NCI-H1417 treated with DMSO at 0.1 percent for 48 hours (cell line): ENCODE measurements at places on chromosomes 3 and 15.

- DNase-seq, result no peak
These were observed 37.3 kb downstream of the MB21D2 start for GRCh38 chr3:192880313-192880712.

GRCh38 chr15:80989081-80989517, 520 bp downstream of the MESD start:
- no peak for DNase-seq

DNA sequence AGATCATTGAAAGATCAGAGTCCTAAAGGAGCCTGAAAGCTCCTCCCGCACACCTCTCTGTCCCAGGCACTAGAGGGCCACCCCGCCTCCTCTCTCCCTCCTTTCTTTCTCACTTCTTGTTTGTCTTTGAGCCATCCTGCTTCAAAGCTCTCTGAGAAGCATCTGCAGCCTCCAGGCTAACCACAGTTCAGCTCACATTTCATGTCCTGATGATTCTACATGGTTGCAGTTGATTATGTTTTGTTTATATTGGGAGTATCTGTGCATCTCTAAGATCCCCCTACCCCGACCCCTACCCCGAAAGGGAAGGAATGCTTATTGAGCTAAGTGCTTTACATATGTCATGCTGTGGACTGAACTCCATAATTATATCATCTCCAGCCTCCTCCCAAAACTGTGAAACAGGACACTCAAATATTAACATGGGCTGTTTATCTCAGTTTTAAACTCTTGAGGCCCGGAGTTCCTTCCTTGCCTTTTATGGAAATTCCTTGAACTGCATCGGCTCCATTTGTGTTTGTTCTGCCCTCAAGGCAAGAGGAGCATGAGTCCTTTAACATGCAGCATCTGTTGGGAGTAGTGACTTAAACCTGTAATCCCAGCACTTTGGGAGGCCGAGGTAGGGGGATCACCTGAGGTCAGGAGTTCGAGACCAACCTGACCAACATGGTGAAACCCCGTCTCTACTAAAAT, 30.9 kb downstream of the MGLL start:
- no peak for DNase-seq

GRCh38 chr3:72077473-72078259, 292.7 kb upstream of the PROK2 start:
- no peak for DNase-seq

GRCh38 chr3:180870008-180870699, 42.3 kb upstream of the FXR1 start:
- no peak for DNase-seq

DNA sequence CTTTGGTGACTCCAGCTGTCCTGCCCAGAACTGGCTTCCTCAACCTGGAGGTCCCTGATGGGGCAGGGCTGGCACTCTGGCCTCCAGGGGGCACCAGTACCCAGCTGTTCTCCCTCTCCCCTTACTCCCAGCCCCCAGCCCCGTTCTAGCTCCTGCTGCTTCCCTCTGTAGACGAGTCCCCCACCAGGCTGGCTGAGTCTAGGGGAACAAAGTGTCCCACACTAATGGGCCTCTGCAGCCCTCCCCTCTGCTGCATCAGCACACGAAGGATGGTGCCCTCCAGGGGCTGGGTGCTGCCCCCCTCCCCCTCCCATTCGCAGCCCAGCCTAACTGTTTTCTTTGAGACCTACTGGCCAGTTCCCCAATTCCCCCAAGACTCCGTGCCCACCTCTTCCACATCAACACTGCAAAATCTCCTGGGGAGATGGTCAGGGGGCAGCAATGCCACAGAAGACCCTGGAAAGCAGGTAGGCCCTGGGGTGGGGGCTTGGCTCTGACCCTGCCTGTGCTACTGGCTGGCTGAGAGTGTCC, 4.2 kb downstream of the RHCG start:
- DNase-seq, result no peak

- peak; percentile 25 for DNase-seq
These were observed 26.9 kb upstream of the EHHADH start for GRCh38 chr3:185280572-185281365.

GRCh38 chr15:61518191-61518950, 289.3 kb upstream of the RORA start:
- no peak for DNase-seq

DNA sequence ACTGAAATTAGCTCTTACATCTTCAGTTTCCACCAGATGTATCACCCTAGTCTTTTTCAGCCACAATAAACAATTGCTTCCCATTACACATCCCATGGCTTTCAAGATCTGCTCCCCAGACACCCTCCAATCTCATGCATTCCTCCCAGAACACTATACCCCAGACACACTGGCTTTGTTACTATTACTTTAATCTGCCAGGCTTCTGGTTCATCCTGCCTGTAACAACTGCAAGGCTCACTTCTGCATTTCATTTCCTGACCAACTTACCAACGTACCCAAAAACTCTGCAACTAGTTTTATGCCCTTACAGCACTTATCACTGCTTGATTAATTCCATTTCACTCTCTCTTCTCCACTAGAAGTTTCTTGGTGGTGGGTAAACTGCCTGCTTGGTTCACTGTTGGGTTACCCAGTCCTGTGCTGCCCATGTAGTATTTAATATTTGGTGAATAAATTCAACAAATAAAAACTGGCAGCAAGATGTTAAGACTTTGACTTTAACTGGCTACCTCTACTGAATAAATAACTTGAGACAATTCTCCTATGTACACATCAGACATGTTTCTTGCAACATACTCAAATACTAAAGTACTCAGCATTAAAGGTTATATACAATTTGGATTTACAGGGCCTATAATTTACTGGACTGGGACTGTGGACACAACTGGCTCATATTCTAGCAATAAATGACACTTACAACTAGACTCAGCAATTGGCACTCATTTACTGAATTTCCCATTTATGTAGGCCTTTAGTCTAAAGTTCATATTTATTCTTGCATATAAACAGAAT, 2.7 kb downstream of the RPL22L1 start:
- DNase-seq, result no peak

DNA sequence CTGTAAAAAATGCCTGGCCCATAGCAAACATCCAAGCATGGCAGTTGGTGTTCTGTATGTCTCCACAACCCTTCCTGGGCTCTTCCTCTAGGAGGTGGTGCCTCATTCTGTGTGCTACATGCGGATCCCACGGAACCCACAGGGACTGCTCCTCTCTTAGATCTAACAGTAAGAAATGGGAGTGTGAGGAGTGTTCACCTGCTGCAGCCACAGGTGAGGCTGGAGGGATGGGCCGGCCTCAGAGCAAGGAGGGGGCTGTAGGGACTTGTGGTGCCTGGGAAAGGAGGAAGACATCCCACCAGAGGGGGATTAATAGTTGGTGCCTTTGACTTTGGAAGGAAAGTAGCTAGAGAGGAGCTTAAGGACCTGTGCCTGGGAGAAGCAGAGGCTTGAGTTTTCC, 22.2 kb downstream of the SEMA3G start:
- DNase-seq, result no peak

DNA sequence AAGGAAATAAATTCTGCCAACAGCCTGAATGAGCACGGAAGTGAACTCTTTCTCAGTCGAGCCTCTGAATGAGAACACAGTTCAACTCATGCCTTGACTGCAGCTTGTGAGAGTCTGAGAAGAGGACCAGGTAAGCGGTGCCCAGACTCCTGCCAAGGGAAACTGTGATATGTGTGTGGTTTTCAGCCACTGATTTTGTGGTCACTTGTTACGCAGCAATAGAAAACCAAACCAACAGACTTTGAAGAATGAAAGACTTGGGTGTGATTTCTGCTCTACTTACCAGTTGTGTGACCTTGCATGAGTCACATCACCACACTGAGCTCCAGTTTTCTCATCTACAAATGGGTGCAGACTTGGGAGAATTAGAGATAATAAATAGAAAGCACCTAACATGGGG, 30.6 kb upstream of the FAM107A start:
- DNase-seq, result no peak

- DNase-seq, result no peak
These were observed 317.3 kb upstream of the NAALADL2 start for GRCh38 chr3:174541708-174542315.

GRCh38 chr3:133674290-133674919, 12.7 kb upstream of the TOPBP1 start:
- no peak for DNase-seq

DNA sequence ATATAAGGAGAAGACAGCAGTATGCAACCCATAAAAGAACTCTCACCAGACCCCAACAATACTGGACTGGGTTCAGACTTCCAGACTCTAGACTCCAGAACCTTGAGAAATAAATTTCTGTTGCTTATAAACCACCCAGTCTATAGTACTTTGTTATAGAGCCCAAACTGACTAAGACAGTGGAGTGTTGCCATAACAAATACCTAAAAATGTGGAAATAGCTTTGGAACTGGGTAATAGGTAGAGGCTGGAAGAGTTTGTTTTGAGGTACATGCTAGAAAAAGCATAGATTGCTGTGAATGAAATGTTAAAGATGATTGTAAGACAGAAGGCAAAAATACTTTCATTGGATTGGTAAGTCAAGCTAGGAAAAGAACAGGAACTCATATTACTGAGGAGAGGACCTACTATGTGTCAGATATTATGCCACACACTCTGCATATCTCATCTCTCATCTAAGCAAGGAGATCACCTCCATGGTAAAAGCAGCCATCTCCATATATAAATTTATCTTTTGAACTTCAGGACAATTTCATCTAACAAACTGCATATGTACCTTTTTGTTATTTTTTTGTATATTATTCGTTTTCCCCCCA, 67.4 kb upstream of the FNDC3B start:
- no peak for DNase-seq

- no peak for DNase-seq
These were observed 17.9 kb upstream of the CNOT10 start for GRCh38 chr3:32667072-32667582.

GRCh38 chr3:79015854-79016253, 751.9 kb downstream of the ROBO1 start:
- no peak for DNase-seq

GRCh38 chr15:59447367-59447766, 9.4 kb downstream of the FAM81A start:
- DNase-seq, result no peak

DNA sequence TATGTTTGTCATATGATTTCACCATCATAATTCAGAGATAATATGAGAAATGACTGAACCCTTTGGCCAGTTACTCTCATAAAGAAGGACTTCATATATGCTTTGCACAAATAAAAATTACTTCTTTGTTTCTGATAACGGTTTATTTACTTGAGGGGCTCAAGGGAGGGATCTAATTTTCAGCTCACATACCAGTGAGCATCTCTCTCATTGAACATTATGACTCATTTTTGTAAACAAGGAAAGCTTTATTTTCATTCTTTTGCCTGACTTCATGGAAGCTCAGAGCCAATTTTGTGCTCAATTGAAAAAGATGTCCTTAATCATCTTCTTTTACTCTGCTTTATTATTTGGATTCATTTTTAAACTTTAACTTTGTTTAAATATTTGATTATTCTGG, 5.8 kb downstream of the NLGN1 start:
- no peak for DNase-seq

GRCh38 chr15:100770661-100771584, 108.7 kb upstream of the ALDH1A3 start:
- no peak for DNase-seq

- no peak for DNase-seq
These were observed 57.2 kb downstream of the XXYLT1 start for GRCh38 chr3:195213639-195214315.

- no peak for DNase-seq
These were observed 94.2 kb downstream of the CGNL1 start for GRCh38 chr15:57470543-57470942.

GRCh38 chr15:42090781-42091180, 3.6 kb downstream of the PLA2G4D start:
- DNase-seq, result no peak

GRCh38 chr3:97264180-97264579, 449.8 kb downstream of the EPHA6 start:
- no peak for DNase-seq

- no peak for DNase-seq
These were observed 30.2 kb upstream of the ADAMTS9 start for GRCh38 chr3:64717872-64718613.

- no peak for DNase-seq
These were observed 74.1 kb downstream of the ZNF280D start for GRCh38 chr15:56659197-56659596.

DNA sequence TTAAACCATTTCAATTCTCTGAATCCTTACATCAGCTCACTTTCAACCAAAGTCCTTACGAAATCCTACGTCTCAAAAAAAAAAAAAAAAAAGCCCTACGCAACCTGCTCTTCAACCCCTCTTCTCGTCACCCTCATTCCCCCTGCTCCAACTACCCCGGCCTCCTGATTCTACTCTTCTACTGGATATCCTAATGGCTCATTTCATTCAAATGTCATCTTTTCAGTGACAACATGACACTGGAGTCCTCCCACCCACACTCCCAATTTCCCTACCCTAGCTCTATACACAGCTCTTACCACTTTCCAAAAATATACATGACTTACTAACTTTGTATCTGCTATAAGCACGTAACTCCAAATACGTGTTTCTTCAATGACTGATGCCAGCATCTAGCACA, 11.5 kb downstream of the UBP1 start:
- no peak for DNase-seq

DNA sequence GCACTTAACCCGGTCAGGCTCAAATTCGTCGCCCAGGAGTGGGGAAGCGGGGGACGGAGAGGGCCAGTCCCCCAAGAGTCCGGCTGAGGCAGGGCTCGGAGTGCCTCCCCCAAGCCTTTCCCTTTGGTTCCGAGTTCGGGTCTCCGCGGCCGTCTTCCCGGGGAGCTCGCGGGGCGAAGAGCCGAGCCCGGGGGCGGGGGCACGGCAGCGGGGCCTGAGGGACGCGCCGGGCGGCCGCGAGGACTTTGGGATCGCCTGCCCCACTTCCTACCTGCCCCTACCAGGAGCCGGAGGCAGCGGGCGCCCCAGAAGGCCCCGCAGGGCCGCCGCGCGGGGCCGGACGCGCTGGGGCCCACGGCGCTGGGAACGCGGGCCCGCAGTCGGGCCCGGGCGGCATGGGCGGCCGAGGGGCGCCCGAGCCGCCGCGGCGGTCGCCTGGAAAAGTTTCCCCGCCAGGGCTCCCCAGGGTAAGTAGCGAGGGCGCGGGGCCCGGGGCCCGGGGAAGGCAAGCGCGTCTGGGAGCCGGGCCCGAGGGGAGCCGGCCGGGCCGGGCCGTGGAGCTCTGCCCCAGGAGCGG, 2.8 kb downstream of the FURIN start:
- no peak for DNase-seq

DNA sequence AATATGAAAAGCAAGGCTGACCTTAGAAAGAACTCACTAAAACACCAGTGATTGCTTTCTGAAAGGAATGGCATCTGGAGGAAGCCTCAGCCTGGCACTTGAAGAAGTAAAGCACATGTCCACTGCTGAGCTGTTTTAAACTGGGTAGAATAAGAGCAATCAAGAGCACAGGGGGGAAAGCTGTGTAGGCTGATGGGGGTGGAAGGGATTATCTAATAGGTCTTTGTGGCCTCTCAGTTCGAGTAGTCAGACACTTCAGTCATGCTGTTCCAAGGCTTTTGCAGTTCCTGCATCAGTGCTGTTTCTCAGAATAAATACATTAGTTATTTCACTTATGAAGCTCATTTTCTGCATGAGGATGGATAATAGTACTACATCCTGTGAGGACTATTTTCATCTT, 22.6 kb downstream of the CCDC191 start:
- DNase-seq, result no peak
